ENCODE measurements at places on chromosomes 11 and 22.

DNA sequence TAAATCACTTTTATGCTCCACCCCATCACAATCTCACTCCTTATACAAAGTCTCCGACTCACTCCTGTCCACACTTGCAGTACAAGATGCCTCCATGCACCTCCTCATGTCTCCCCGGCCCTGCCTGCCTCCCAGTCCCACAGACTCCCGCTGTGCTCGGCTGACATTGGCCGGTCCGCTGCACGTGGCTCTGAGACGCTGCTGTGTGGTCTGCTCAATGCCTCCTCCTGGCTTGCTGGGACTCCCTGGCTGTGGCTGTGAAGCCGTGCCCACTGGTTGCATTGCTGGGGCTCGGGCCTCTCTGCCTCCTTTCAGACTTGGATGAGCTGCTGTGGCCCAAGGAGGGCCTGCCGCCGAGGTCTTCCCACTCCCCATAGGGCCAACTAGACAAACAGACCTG, 224.0 kb upstream of the B3GAT1 start:
- DNase-seq: no peak

GRCh38 chr11:117175104-117175503, 3.4 kb upstream of the SIDT2 start:
- DNase-seq: no peak

GRCh38 chr11:133326332-133326731, 206.0 kb downstream of the OPCML start:
- DNase-seq: no peak

DNA sequence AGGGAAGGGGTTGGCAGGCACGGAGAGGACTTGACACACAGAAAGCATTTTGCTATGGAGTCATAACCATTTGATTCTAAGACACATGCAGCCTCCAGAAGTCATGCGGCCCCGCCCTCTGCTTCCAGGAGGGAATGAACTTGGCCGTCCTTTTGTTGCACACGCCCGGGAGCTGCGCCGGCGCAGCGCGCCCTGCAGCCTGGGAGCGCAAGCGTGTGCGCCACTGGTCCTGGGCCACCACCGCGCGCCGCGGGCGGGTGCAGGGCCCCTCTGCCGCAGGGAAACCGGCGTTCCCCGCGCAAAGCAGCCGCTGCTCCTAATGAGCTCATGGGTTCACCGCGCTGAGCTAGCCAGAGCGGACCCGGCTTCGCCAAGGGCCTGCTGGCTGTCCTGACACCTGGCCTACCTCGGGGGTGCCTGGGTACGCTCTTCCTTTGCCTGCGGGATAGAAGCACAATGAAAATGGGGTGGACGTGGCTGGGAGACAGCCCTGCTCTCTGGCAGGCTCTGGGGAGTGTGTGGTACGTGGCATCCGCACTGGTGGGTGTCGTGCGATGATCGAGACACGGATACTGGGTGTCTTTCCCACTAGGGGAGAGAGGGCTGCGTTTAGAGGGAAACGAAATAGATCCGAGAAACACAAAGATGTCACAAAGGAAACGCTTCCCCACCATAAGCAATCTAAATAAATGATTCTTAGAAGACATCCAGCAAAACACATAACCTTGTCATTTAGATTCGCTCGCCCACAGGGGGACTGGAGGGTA, 669 bp downstream of the MICAL3 start:
- no peak for DNase-seq

DNA sequence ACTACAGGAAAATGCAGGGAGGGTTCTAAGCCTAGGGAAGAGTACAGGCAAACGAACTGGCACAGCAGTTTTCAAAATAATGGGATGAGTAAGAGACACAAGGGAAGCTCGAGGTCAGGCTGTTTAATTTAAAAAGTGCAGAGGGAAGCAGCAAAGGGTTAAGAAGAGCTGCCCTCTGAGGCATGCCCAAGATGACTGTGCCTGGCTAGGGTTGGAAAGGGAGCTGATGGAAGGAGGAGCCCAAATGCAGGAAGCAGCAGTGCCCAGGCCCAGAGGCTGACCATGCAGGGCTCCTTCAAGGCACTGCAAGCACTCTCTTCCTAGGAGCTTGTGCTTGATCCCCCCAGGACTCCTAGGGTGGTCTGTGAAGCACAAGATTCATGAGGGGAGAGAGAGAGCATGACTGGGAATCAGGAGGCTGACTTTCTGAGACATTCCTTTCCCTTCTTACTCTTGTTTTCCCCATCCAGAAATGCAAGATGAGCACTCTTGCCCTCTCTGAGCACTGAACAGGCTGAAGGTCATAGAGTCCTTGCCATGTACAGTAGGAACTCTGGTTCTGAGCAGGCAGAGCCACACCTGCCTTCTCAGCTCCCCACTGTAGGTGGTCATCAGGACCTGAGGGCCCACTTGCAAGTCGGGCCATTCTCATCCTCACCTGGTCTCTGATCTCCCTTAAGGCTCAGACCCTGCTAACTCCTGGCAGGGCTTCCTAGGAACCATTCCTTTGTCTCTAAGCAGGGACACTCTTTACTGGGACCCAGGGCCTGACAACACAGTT, 46.7 kb upstream of the DRD2 start:
- DNase-seq: no peak

DNA sequence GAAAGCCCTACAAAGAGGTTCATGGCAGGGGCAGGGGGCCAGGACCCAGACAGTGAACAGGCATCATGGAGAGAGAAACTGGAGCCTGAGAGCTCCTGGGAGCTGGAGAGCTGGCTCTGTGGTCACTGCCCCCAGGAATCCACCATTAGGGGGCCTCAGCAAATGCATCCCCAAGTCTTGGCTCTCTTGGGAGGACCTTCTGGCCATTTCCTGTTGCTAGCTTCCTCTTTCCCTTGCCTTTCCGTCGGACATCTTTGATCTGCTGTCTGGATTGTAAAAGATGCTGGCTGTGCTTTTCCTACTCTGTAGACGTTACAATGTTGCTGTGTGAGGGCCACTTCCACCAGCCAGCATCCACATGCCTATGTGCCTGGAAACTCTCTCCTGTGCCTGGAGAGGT, 7.1 kb upstream of the CRYBB2 start:
- DNase-seq: no peak

GRCh38 chr11:1341928-1342524, 32.6 kb upstream of the TOLLIP start:
- no peak for DNase-seq

DNA sequence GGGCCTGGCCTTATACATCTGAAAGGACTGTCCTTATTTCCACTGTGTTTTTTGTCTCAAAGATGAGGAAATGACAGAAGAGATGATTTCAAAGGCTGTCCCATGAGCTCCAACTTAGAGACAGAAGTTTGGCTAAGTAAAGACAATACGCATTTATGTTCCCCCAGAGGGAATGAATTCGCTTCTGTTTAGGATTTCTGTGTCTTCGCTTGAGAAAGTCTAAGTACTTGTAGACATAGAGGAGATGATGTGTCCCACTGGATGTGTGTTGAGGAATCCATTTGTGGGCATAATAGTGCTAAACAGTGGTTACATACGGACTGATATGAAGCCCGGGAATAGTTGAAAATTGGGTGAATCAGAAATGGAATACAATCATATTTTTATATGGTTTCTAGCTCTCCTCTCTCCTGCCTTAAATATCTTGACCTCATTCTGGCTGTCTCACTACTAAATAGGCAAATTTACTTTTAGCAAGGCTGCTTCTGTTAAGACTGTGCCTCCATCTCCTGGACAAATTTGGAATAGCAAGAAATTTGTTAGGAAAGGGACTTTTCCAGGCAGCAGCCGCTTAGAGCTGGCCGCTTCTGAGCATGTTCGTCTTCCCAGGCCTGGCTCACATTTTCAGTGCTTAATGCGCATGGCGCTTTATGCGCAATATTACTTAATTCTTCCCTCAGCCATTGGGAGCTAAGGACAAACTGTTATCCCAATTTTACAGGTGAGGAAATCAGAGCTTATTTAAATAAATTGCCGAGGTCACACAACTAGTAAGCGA, 1.9 kb upstream of the PEX26 start:
- no peak for DNase-seq

GRCh38 chr22:38313384-38313955, 3.8 kb downstream of the CSNK1E start:
- DNase-seq: no peak

DNA sequence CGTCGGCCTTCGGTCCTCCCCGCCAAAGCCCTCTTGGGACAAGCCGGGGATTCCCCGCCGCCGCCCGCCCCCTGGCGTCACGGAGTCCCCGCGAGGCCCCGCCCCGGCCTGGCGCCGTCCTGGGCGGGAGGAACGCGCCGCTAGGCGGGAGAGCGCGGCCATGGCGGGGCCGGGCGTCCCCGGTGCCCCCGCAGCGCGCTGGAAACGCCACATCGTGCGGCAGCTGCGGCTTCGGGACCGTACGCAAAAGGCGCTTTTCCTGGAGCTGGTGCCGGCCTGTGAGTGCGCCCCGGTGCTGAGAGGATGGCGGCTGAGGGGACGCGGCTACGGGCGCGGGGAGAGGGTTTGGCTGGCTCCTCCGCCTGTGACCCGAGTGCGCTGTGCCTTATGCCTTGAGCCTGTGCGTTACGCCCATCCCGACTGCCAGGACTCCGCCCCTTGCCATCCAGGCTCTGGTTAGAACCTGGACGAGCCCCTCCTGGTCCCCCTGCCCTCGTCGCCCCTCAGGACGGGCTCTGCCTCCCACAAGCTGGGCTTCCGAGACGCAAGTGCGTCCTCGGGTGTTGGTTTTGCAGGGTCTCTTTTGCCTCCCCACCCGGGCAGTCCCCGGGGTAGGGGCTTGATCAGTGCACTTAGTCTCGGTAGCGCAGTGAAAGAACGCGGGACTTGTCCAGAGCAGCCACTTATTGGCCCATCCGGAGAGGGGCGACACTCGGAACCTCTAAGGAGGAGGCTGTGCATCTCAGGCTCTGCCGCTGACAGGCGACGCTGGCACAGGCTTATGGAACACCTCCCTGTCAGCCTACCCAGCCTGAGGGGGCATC, at the start of gene ATG16L2:
Gene ATG16L2 (plus strand): TSS at position 126 of the 824 bp plus-strand sequence. CDS start 35 bp downstream, at position 161.
- DNase-seq: peak; percentile 87

DNA sequence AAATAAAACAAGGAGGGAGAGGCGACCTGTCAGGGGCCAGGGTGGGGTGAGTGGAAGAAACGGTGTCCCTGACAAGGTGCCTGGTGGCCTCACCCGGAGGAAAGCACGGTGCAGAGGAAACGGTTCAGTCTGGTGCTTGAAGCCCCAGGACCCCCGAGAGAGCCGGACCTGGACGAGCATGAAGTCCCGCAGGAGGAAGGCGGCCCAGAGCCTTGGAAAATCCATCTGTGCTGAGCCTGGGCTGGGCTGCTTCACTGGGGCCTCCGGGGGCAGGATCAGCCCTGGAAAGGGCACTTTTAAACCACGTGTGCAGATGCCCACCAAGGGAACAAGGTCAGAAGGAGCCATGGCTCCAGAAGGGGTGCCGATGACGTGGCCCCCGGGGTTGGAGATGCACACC, 467.3 kb downstream of the OPCML start:
- no peak for DNase-seq

- no peak for DNase-seq
These were observed 12.4 kb upstream of the TOP3B start for GRCh38 chr22:21994881-21995444.

GRCh38 chr11:8242118-8242475, 21.6 kb downstream of the LMO1 start:
- DNase-seq: no peak
